Vagina (tissue), 2 donors: ENCODE measurements at places on chromosomes 7 and 10. TPM values are rescaled to one million over a fixed set of nuclear protein-coding genes. Genes with fewer than 3 reads are reported as not detected.

The PROSER2 gene
- 8.1 TPM for total RNA-seq

DNA sequence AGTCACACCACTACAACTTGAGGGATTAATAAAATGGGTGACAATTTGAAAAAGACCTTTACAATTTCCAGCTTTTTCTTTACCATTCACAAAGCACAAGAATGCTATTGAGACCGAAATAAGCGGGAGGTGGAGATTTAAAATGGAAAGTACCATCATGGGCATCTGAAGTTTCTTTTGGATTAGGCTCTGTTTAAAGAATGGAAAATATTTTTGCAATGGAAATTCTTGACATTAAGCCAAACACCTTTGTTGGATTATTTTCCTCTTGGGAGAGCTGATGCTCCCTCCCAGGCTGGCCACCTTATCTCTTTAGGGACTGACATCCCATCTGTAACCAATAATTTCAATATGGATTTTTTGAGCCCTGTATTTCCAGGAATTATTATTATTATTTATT is 62.5 kb downstream of the BPGM start:
- H3K27me3 ChIP-seq = no peaks in the 10 kb centered on the region
- DNase-seq = peak; percentile 25
- H3K36me3 ChIP-seq = no peaks in the 10 kb centered on the region
- H3K4me1 ChIP-seq = peaks cover 9% of the 10 kb centered on the region
- H3K27ac ChIP-seq = no peak overlapping the region

DNA sequence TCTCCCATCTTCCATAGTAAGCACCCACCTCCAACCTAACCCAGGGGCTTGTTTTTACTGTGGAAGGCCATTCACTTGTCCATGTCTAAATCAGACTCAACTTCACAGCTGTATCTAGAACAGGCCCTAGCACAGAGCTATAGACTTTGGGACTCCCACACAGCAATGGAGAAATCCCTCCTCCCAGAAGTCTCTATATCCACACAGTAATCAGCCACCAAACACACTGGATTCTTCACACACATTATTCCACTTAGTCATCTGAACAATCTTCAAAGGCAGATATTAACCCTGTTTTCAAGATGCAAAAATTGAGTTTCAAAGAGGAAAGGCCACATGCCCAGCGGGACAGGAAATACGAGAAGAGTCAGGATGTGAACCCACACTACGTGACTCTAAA is 81.8 kb downstream of the MALSU1 start:
- no peaks in the 10 kb centered on the region for H3K36me3 ChIP-seq
- no peaks in the 10 kb centered on the region for H3K4me1 ChIP-seq

- no peak overlapping the region for H3K27ac ChIP-seq
- H3K36me3 ChIP-seq = no peaks in the 10 kb centered on the region
- DNase-seq = no peak
- H3K4me1 ChIP-seq = no peaks in the 10 kb centered on the region
Measured at GRCh38 chr10:22824984-22825383, 102.9 kb upstream of the ARMC3 start.

DNA sequence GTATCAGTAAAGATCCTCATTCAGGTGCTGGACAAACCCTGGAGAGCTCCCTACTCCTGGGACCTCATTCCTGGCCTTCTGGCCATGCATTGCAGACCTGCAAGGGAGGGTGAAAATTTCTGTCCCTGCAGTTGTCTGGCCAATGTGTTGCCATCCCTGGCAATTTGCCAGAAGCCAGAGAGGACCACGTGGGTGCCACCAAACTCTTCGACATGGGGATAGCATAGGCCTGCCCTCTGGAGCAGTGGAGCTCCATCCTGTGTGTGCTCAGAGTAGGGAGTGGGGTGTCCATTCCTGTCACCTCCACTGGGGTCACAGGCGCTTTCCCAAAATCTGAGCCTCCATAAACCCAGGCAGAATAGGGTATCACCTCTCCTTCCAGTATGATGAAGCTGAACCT is 31.2 kb downstream of the DMBT1 start:
- H3K4me3 ChIP-seq = no peak overlapping the region
- H3K4me1 ChIP-seq = no peaks in the 10 kb centered on the region
- H3K27ac ChIP-seq = no peak overlapping the region
- H3K27me3 ChIP-seq = no peaks in the 10 kb centered on the region
- H3K36me3 ChIP-seq = no peaks in the 10 kb centered on the region

- H3K36me3 ChIP-seq = no peaks in the 10 kb centered on the region
- no peak overlapping the region for H3K4me3 ChIP-seq
- peaks cover 18% of the 10 kb centered on the region for H3K4me1 ChIP-seq
- H3K27ac ChIP-seq = peak overlapping the region; percentile 12
- H3K27me3 ChIP-seq = no peaks in the 10 kb centered on the region
Measured at GRCh38 chr10:33489501-33490176, 155.2 kb upstream of the NRP1 start.

DNA sequence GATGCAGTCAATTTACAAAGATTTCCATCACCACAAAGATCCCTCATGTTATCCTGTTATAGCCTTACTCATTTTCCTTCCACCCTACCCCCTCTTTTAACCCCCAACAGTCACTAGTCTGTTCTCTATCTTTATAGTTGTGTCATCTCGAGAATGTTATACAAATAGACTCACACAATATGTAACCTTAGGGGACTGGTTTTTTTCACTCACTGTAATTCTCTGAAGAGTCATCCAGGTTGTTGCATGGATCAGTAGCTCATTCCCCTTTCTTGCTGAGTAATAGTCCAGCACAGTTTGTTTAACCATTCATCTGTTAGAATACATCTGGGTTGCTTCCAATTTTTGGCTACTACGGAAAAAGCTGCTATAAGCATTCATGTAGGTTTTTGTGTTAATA is 121.1 kb upstream of the PDE1C start:
- no peaks in the 10 kb centered on the region for H3K27me3 ChIP-seq
- H3K4me1 ChIP-seq = no peaks in the 10 kb centered on the region
- no peak overlapping the region for H3K4me3 ChIP-seq
- H3K36me3 ChIP-seq = no peaks in the 10 kb centered on the region

- H3K4me3 ChIP-seq = no peak overlapping the region
- no peaks in the 10 kb centered on the region for H3K4me1 ChIP-seq
- H3K27ac ChIP-seq = no peak overlapping the region
- H3K27me3 ChIP-seq = no peaks in the 10 kb centered on the region
Measured at GRCh38 chr10:19480353-19480752, 335.9 kb upstream of the PLXDC2 start.

GRCh38 chr7:1457949-1458682 is 1.2 kb downstream of the MICALL2 start:
- H3K27ac ChIP-seq = peak overlapping the region; percentile 88
- H3K36me3 ChIP-seq = no peaks in the 10 kb centered on the region
- peaks cover 88% of the 10 kb centered on the region for H3K4me1 ChIP-seq
- H3K27me3 ChIP-seq = no peaks in the 10 kb centered on the region
- H3K4me3 ChIP-seq = peak overlapping the region; percentile 89

DNA sequence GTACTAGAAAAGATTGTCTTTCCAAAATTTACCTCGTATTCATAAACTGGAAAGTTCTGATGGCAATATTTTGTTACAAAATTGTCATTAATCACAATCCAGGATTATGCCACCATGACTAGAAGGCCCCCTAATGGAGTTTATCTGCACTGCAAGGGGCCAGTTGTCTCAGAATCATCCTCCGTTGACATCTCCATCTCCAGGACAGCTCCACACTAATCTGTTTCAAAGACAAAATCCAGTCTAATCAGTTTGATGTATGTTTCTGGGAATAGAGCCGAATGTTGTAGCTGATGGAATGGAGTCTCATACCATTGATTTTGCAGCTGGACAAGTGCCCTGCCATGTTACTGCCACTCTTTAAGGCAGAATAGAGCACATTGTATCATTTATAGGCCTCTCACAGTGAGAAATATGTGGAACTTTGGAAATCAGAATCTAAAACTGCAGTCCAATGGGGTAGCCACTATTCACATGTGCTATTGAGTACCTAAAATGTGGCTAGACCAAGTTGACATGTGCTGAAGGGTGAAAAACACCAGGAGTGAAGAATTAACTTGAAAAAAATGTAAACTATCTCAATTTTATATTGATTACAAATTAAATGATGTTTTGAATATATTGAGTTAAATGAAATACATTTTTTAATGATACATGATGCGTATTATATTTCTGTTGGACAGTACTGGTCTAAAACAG is 38.3 kb upstream of the TOMM7 start:
- H3K4me3 ChIP-seq = no peak overlapping the region
- H3K27me3 ChIP-seq = no peaks in the 10 kb centered on the region
- no peaks in the 10 kb centered on the region for H3K36me3 ChIP-seq
- H3K27ac ChIP-seq = peak overlapping the region; percentile 67
- H3K4me1 ChIP-seq = peaks cover 53% of the 10 kb centered on the region

The UCMA gene
- total RNA-seq = not detected

The CAMK2B gene
- 3.2 TPM for total RNA-seq

- no peaks in the 10 kb centered on the region for H3K27me3 ChIP-seq
- no peaks in the 10 kb centered on the region for H3K36me3 ChIP-seq
- no peak overlapping the region for H3K4me3 ChIP-seq
- no peak overlapping the region for H3K27ac ChIP-seq
- DNase-seq = no peak
Measured at GRCh38 chr10:78450807-78451485, 417.3 kb downstream of the RPS24 start.

The CRHR2 gene
- not detected for total RNA-seq

GRCh38 chr7:84112771-84113170 is 81.8 kb downstream of the SEMA3A start:
- no peaks in the 10 kb centered on the region for H3K27me3 ChIP-seq
- DNase-seq = no peak
- no peaks in the 10 kb centered on the region for H3K36me3 ChIP-seq
- no peaks in the 10 kb centered on the region for H3K4me1 ChIP-seq
- no peak overlapping the region for H3K4me3 ChIP-seq

The MGAM2 gene
- not detected for total RNA-seq

- no peaks in the 10 kb centered on the region for H3K36me3 ChIP-seq
- no peaks in the 10 kb centered on the region for H3K27me3 ChIP-seq
- no peak overlapping the region for H3K27ac ChIP-seq
- H3K4me3 ChIP-seq = no peak overlapping the region
Measured at GRCh38 chr10:1646332-1646731, 91.0 kb downstream of the ADARB2 start.

GRCh38 chr7:23476286-23477156 is 6.2 kb upstream of the IGF2BP3 start:
- no peak for DNase-seq
- no peak overlapping the region for H3K4me3 ChIP-seq
- H3K36me3 ChIP-seq = no peaks in the 10 kb centered on the region
- peaks cover 31% of the 10 kb centered on the region for H3K27me3 ChIP-seq
- no peak overlapping the region for H3K27ac ChIP-seq

GRCh38 chr10:69180525-69181204 is 631 bp downstream of the SUPV3L1 start:
- H3K4me3 ChIP-seq = peak overlapping the region; percentile 95
- H3K27ac ChIP-seq = peak overlapping the region; percentile 91
- H3K4me1 ChIP-seq = peaks cover 23% of the 10 kb centered on the region

- H3K27ac ChIP-seq = no peak overlapping the region
- H3K4me1 ChIP-seq = peaks cover 43% of the 10 kb centered on the region
- no peak for DNase-seq
Measured at GRCh38 chr7:42167206-42167605, 69.8 kb downstream of the GLI3 start.

The ASCC1 gene
- total RNA-seq = 38.5 TPM

- H3K4me3 ChIP-seq = no peak overlapping the region
- H3K27me3 ChIP-seq = no peaks in the 10 kb centered on the region
- no peak for DNase-seq
- H3K36me3 ChIP-seq = no peaks in the 10 kb centered on the region
- H3K4me1 ChIP-seq = peaks cover 23% of the 10 kb centered on the region
- no peak overlapping the region for H3K27ac ChIP-seq
Measured at GRCh38 chr7:141585592-141586510, 34.6 kb downstream of the AGK start.

The PUS7 gene
- total RNA-seq = 16.9 TPM

- H3K4me3 ChIP-seq = no peak overlapping the region
- H3K27me3 ChIP-seq = no peaks in the 10 kb centered on the region
- H3K4me1 ChIP-seq = no peaks in the 10 kb centered on the region
- no peak overlapping the region for H3K27ac ChIP-seq
- no peak for DNase-seq
- H3K36me3 ChIP-seq = no peaks in the 10 kb centered on the region
Measured at GRCh38 chr10:36681751-36682632, 443.4 kb upstream of the ANKRD30A start.
